Stimulated activated CD4-positive, alpha-beta T cell treated with anti-CD3 and anti-CD28 coated beads, Interleukin-2, amount 100 ng/mL, for 24 hours (primary cell): ENCODE measurements at places on chromosomes 16 and 17.

DNA sequence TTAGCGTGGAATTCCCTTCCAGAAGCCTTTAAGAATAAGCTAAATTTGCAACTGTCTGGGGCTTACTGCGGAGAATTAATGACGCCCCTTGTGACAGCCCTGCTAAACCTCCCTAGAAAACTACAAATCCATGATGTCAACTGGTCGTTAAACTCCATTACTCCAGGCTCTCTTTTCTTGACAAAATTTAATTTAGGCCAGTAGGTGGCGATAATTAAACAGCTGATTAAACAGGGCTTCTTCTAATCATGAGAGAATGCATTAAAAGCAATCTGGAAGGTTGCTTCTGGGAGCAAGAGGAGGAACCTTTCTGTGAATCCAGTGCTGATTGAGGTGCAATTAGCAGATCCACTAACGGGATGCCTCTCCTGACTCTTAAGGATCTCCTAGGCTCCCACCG lies 8.1 kb upstream of the NLRP1 start:
- DNase-seq: no peak

DNA sequence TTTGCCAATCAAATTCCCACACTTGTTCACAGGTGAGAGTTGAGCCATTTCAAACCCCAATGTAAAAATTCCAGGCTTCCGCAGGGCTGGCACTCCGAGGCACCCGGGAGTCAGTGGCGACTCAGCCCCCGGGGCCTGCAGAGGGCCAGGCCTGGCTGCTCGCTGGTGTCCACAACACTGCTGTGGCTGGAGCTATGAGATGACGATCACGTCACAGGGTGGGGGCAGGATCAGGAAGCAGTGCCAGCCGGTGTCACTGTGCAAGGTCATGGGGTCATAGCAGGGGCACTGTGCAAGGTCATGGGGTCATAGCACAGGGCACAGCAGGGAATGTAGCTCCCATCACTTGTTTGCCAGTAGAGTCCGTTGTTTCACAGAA lies 7.8 kb downstream of the VPS4A start:
- no peak for DNase-seq

GRCh38 chr16:86580791-86581170 lies 2.4 kb downstream of the FOXL1 start:
- DNase-seq: no peak

DNA sequence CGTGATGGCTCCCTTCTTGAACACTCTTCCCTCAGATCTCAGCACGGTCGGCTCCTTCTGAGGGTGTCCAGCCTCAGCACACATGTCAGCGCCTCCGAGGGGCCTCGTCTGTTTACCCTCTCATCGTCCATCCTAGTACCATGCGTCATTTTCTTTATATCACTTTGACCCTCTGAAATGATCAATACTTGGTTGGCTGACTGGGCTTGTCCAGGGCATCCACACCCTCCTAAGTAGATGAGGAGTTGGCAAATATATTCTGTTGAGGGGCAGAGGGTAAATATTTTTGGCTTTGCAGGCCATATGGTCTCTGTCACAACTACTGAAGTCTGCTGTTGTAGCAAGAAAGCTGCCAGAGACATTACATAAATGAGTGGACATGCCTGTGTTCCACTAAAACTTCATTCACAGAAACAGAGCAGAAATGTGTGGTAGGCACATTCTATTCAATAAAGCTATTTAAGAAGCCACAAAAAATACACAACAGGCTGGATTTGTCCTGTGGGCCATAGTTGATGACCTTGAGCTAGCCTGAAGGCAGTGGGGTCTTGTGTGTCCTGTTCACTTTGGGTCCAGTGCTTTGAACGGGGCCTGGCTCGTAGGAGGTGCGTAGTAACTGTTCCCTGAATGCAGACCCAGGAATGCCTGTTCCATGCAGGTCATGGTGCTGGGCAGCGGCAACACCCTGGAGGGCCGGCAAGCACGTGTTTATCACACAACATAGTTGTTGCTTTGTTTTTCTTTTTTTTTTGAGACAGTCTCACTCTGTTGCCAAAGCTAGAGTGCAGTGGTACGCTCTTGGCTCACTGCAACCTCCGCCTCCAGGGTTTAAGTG lies 185.8 kb downstream of the SNX29 start:
- no peak for DNase-seq

DNA sequence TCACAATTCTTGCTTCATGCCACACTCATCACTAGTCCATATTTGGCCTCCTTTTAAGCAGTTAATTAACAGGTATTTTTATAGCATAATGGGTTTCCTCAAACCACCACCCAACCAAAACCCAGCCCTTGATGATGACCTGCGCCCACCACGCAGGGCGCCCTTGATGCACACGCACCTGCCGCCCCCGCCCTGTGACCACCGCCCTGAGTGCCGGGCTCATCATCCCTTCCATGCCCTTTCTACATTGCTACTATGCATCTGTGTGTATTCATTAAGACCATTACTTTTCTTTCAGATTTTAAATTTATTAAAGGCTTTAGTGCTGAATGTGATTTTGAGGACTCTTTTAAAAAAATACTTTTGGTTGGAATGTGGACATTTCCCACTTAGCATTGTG lies 204.8 kb upstream of the CHMP6 start:
- DNase-seq: no peak

- DNase-seq: no peak
Observed at GRCh38 chr16:22848451-22848850, 34.5 kb downstream of the HS3ST2 start.

GRCh38 chr16:17135439-17135838 lies 335.3 kb downstream of the XYLT1 start:
- no peak for DNase-seq

GRCh38 chr16:86291491-86291890 lies 218.8 kb upstream of the FOXF1 start:
- no peak for DNase-seq

DNA sequence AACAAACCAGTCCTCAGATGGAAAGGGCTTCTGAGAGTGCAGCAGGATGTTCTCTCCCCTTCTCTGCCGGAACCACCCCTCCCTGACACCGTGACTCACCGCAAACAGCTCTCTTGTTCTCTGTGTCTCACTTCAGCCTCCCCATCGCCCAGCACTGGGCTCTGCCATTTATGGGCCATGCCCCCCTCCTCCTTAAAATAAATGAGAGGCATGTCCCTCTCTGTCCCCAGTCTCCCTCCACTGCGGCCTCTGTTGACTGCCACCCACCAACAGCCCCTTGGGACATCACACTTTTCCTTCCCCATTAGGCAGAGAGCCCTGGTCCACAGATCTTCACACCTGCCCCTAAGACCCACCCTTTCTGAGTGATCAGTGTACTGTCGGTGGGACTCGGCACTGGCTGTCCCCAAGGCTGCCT lies 6.3 kb downstream of the CCDC102A start:
- DNase-seq: peak; percentile 68

DNA sequence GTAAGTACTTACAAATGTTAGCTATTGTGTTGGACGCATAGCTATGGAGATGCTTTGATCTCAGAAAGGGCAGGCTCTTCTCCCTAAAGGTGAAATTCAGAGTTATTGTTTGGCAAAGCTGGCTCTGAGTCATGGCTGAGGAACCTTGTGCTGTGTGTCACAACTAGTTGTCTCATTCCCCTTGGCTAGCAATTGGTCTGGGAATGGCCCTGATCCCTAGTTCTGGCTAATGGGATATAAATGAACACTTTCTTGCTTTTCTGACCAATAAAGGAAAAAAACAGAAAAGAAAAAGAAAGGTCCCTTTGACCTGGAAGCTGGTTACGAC lies 210.6 kb downstream of the MAP2K4 start:
- no peak for DNase-seq

DNA sequence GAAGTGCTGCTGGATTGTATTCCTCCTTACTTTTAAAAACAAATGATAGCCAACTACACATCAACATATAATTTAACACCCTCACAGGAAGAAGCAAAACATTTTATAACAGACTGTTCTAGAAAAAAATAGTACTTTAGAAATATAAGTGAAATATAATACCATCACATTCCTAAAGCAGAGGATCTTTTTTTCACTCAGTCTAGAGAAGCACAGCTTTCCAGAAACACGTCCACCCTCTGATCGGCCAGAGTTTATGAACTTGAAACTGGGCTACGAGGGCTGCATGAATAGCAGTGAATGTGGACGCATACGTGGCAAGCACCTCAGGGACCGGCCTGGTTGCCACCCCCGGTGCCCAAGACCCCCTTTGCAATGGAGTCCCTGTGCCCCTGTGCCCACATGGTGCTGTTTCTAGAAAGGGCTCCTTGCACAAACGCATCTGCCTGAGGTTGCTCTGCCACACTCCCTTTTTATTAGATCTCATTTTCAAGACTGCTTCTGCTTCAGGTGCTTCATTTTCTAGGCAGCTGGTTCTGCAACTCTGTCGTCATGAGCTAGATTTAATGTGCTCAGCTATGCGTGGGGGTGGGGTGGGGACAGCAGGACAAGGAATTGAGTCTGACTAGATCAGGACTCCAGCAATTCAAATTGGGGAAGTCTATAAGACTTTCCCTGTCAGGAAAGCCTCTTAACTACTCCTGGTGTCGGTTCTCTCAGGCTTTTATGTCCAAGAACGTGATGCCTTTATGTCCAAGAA lies 29.1 kb upstream of the ERN1 start:
- DNase-seq: no peak

- DNase-seq: peak; percentile 71
Observed at GRCh38 chr16:648071-648780, 939 bp upstream of the WDR90 start.

DNA sequence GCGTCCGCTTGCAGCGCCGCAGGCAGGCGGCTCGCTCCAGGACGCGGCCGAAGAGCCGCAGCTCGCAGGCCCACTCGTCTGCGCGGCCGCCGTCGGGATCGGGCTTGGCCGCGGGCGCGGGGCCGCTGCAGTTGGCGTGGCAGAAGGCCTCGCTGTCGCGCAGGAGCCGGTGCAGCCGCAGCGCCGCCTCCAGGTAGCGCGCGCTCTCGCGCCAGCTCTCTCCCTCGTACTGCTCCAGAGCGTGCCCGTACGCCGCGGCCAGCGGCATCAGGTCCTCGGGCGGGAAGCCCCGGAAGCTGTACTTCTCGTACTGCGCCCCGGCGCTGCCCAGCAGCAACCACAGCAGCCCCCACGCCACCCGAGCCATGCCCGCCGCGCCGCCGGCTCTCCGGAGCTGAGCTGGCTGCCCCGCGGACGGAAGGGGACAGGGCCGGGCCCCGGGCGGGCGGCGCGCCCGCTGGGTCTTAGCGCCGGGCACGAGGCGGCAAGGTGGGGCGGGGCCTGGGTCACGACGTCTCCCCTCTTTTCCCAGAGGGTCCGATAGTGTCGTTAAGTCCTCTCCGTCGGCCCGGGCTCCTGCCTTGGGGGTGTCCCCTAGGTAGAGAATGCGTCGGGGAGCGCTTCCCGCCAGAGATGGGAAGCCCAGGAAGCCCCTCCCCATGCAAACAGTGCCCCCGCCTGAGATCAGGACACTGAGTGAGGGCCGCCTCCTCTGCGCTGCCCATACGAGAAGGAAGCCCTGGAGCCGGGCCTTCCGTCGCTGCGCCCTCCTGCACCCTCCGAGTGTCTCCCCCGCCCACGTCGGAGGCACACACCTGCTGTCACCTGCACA lies at the start of gene P3H4:
Gene P3H4, minus strand, starts transcription at position 401 of the 832 bp plus-strand sequence. Its CDS starts 34 bp downstream, at position 367.
- DNase-seq: peak; percentile 73

DNA sequence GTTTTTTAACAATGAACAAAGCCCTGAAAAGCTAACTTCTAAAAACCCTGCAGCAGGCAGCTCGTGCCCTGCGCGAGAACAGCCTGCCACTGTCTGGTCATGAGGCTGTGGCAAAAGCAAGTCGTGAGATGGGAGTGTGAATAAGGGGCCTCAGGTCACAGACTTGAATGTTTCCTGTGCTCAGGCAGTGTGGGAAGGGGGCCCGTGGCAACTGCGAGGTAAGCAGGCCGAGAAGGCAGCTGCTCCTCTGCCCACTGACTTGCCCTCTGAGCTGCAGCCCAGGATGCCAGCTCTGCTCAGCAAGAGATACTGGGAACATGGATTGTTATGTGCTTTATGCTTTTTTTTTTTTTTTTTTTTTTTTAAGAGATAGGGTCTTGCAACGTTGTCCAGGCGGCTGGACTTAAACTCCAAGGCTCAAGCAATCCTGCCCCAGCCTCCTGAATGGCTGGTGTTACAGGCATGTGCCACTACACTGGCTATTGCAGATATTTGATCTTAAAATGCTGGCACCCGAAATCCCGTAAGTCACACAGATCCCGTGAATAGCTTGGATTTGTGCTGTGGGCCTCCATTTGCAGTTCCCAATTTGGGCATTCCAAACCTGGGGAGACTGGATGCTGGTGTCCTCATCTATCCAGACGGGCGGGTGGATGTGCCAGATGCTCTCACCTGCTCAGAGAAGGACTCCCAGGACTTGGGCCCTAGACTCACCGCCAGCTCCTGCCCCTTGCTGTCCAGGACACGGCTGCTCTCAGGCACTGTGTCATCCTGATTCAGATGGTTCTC lies 44.0 kb downstream of the UBN1 start:
- no peak for DNase-seq

DNA sequence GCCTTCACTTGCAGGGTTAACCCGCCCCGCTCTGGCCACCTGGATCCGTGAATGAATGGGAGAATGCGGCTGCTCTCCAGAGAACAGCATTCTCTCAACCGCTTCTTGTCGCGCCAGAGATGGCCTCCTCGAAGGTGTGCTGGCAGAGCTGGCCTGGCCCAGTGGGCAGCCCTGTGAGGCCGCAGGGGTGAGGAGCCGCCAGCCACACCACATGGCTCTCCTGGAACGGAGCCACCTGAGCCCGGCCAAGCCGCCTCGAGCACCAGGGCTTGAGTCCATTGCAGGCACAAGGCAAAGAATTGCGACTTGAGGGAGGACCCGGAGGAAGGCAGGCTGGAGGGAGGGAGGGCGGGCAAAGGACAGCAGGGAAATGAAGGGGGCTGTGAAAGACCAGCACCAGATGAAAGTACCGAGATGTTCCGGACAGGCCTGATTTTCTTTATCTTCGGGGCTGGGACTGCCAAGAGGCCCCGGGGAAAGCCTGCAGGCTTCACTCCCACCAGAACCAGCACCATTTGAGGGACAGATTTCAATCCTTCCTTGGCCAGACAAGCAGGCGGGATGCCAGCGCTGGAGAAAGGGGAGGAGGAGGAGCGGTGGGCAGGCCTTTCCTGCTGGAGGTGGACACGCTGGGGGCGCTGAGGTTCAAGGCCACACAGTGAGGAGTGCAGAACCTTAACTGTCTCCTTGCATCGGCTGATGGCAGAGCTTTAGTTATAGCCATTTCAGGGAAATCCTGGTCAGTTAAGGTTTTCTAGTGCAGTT lies 69.4 kb downstream of the MRC2 start:
- DNase-seq: no peak

DNA sequence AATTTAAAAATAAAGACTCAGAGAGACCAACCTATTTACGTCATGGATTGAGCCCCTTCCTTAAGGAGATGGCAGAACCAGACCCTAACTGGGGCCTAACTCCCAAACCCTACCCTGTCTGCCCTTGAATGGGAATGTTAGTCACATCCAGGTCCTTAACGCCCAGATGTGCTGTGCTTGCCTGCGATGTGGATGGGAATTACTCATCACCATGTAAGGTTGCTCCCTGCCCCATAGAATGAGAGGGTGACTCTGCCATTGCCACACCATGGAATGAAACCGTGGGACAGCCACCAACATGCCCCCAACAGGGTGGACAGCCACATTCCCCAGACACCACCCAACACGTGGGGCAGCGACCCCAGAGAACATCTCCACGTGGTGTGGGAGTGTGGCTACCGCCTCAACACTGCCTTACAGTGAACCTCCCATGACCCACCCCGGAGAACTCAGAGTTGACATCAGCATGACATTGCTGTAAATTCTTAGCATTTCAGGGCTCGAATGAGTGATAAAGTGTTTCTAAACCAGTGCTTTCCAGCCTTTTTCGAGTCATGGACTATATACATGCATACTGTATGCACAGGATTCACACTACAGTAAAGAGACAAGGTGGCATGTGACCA lies 31.8 kb downstream of the SCNN1B start:
- no peak for DNase-seq
